Stimulated activated CD8-positive, alpha-beta memory T cell treated with anti-CD3 and anti-CD28 coated beads, Interleukin-4, amount 100 ng/mL, for 48 hours (primary cell): ENCODE measurements at places on chromosomes 4 and X.

GRCh38 chr4:11724731-11725130 lies 296.0 kb upstream of the HS3ST1 start:
- DNase-seq = no peak

GRCh38 chrX:9566150-9566621 lies 101.3 kb downstream of the TBL1X start:
- DNase-seq = peak; percentile 23

GRCh38 chr4:3135155-3136011 lies 60.9 kb downstream of the HTT start:
- no peak for DNase-seq

DNA sequence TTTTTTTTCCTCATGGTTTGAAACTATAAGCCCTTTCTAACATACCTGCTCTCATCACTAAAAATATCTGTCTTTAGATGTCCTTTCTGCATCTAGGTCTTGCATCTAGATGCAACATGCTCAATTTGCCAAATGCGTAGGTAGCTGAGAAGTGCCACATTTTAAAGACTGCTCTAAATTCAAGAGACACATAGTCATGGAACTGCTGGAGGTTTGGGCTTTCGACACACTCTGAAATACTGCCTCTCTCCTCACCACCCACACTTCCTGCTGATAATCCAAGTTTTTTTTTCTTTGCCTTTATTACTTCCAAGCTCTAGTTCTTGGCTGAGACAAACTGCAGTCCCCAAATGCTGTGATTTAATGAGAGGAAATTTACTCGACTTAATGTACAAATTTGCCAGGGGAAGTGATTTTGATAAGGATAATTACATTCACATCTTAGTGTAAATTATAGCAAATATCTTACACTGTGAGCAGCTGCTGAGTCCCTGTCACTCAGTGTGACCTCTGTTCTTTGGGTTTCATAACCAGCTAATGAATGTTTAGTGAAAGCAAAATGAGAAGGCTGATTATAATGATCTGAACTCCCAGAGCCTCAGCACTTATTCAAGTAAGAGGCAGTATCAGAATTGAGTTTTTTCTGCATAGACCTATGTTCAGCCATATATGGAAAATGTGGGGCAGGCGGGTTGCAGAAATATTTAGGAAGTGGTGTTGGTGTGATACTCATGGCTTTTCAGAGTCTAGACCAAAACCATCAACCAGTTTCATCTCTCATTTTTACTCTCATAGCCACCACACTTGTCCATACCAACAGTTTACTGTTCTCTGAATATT lies 31.3 kb downstream of the DRD5 start:
- DNase-seq = no peak

DNA sequence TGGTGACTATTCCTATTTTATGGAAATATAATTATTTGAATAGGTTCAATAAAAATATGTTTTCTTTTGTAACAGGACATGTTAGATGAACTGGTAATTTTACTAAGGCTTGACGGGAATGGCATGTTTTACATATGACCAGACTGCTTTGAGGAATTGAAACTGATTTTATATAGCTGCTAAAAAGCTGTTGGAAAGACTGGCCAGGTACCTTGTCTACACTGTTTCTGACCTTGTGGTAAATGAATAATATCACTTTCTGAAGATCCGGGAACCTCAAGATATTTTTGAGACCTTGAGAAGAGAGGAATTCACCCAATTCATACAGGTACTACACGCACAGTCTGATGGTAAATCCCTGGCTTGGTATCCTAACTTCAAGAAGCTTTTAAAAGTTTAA lies 42.1 kb upstream of the USP46 start:
- no peak for DNase-seq

GRCh38 chrX:19372170-19372546 lies 28.4 kb downstream of the PDHA1 start:
- peak; percentile 75 for DNase-seq

GRCh38 chrX:154460326-154460725 lies 2.2 kb downstream of the PLXNA3 start:
- no peak for DNase-seq

DNA sequence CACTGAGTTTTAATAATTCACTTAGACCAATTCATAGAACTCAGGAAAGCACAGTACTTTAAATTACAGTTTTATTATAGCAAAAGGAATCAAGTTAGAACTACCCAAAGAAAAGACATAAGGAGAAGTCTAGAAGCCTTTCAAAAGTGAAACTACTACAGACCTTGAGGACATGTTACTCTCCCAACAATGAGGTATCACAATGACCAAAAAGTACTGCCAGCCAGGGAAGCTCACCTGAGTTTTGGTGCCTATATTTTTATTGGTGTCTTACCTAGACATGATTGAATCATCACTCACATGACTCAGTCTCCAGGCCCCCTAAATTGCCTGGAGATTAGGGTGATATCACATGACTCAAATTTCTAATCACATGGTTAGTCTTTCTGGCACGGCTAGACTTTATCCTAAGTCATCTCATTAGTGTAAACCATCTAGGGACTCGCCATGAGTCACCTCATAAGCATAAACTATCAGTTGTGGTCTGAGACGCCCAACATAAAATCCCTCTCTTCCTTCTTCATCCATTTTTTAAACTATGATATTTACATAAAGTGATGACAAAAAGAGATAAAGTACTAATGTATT lies 372.3 kb downstream of the TMA16 start:
- no peak for DNase-seq

DNA sequence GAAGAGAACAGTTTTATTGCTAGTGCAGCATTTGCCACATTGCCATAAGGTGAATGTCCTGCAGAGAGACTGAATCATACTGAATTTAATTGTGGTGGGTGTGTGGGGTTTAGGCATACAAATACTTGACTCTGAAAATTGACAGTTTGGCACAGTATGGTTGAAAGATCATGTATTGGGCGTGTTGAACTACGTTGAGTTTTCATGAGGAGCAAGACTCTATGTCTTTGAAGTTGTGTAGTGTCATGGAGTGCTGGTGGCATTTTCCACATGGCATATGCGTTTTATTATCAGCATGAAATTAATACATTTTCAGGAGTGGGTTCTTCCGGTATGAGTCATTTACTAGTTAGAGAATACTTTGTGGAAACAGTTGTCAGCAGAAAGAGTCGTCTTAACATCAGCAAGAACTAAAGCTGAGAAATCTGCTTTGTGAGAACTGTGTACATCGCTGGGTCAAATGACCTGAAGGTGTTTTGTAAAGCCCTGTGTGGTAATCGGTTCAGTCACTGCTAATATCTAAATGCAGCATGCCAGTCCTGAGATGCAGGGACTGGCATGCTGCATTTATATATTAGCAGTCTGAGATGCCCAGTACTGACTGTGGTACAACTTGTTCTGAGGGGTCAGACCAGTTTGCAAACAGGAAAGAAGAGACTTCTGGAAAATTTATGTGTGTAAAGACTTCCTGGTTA lies 50.3 kb downstream of the ARHGAP10 start:
- no peak for DNase-seq

DNA sequence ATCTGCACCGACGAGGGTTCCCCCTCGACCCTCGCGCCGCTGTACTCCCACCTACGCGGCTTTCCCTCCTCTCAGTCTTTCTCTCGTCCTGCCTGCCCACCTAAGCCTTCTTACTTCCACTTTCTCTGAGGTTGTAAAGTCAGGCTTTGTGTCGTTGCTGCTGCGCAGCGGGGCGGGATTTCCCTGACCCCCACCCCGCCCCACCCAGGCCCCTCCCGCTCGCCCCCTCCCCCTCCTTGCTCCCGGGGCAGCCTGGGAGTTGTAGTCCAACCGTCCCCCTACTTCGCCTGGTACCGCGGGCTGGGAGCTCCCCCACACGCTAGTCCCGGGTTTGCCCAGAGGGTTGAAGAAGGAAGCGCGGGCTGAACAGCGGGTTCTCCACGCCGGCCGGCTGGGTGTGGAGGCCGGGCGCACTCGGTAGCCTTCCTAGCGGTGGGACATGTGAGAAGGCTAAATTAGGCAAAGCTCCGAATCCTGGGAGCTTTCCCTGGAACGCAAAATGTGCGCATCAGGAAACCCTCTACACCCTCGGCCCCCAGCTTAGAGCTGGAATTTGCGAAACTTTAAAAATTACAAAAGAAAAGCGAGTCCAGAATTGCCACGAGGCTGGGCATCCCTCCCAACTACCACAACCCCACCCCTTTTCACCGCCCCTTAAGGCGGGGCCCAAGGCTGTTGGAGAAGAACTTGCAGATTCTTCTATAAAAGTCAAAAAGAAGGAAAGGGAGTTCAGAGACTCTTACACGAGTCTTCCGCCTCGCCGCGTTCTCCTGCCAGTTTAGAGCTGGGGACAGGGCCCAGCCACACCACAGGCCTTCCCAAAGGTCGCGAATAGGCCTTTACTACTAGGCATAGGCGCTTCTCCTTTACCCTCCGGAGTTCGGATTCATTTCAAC lies at the start of gene ATP11C:
Gene ATP11C, minus strand, starts transcription at position 153 of the 896 bp plus-strand sequence. CDS start 1,011 bp downstream, outside the sequence.
- peak; percentile 83 for DNase-seq

DNA sequence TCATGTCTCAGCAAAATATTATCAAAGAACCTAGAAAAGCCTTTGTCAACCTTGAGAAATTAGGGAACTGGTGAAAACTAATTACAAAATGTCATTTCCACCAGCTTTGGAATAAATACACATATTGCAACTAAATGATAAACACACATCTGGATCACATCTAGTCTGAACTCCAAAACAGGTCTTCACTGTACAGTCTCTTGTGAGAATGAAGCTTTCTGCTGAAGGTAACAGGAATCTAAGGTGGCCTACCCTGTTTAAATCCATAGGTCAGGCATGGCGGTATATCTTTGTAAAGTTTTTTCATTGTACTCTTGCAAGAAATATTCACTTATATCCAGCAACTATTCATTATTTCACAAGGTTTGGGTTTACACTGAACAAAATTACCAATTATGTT lies 1.7 kb downstream of the SH3D19 start:
- DNase-seq = no peak

GRCh38 chrX:105121186-105121585 lies 99.3 kb downstream of the TEX13A start:
- DNase-seq = no peak

GRCh38 chr4:138790706-138791340 lies 224.8 kb upstream of the NOCT start:
- DNase-seq = no peak

DNA sequence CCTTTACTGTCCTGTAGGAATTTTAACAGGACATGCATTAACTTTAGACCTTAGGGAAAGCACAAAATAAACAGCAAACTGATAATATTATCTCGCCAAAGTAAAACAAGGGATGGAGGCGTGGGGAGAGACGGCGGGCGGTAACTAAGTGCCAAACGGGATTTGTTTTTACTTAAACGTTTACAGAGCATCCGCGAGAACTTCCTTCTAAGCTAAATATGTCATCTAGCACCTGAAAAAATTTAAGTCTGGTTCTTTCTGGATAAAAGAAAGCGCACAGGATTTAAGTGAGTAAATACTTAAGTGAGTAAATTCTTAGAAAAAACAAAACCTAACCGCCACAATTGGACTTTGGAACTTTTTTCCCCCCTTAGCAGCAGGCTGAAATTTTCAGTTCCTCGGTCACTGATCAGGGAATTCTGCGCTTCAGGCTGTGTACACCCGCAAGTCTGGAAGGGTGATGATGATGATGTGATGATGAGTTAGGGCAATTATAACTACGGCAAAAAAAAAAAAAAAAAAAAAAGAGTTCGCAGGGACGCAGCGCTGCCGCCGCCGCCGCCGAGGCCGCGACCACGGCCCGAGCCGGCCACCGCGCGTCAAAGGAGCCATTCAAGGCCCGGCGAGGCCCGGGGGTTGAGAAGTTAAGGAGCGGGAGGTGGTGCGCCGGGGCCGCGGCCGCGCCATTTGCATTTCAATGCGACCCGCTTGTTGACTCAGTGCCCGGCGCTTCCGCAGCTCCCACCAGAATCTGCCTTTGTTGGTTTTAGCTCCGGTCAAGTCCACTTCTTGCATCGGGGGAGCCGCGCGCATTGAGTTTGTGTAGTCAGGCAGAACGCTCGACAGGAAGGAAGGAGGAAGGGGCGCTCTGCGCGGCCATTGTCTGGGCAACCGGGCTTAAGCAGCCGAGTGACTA lies 108.8 kb downstream of the SPRY1 start:
- peak; percentile 51 for DNase-seq

DNA sequence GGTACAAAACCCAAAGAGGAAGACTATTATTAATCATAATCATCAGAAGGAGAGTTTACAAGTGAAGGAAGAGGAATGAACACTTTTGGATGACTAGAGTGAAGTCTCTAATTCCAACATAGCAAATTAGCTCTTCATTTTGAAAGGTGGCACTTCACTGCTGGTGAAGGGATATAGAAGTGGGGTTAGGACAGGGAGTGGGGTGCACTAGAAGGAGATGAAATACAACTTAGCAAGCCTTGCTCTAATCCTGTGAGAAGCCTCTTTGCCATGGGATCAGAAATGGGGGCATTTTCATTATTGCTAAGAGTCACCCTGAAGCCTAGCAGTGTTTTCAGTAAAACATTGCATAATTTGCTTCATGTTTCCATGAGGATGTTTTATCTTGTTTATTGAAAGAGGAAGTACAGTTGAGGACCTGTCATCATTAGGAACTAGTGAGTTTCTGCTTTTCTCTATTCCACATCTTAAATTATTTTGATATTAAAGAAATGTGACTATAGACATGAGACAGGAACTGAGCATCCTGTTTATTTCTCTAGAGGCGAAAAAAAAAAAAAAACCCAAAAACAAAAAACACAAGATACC lies 9.3 kb upstream of the GRPR start:
- no peak for DNase-seq

DNA sequence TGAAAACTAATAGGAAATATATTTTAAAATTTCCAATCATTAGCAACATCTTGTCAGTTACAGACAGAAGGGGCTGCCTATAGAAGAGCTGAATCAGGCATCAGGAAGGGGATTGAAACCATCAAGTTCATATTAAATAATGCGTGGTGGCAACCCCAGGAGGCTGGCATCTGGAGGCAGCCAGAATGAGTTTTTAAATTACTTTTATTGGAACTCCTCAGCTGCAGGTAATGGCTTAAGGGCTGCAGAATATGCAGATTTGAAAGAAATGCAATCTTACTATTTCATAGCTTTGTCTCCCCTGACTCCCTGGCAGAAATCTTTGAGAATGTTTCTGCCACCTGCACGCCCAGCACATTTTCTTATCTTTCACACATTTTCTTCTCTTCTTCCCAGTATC lies 711.6 kb downstream of the PCDH19 start:
- DNase-seq = no peak

DNA sequence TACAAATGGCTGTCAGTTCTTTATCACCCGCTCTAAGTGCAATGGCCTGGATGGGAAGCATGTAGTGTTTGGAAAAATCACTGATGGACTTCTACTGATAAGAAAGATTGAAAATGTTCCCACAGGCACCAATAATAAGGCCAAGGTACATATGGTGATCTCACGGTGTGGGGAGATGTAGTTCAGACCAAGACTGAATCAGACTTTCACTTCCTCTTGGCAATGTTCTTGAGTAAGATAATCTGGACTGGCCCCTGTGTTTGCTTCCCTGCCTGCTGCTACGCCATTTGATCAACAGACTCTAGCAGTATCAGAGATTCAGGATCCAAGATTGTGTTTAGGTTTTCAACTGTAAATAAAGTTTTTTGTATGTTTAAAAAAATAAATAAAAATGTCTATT lies 682.2 kb upstream of the AMOT start:
- DNase-seq = no peak

- DNase-seq = peak; percentile 37
Observed at GRCh38 chr4:153222707-153223426, 18.6 kb downstream of the TRIM2 start.

- no peak for DNase-seq
Observed at GRCh38 chrX:2374086-2374485, 126.7 kb downstream of the DHRSX start.
